ENCODE measurements at places on chromosomes 1 and 21.

DNA sequence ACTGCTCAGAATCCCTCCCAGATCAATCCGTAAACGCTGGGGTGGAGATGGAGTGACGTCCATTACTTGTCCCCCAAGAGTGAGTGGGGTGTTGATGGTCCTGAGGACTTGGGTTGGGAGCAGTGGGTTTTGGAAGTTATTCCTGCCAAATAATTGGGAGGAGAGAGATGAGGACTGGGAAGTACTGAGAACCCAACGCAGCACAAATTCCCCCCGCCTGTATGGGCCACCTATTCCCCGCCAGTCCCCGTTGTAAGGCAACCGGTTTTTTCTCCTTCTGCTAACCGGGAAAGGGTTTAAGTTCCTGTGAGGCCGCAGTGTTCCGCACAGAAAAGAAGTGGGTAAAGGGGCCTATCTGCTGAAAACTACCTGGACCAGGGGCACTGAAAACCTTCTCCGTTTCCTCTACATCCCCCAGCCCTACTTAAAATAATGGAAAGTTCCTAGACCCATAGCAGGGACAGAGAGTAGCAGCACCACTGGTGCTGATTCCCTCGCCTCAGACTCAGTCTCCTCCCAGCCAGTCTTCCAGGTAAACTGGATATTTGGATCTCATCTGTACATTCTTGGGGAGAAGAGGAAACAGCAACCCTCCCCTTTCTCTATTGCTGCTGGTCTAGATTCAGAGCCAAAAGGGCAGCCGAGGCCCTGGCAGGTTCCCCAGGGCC lies 738 bp downstream of the LURAP1 start:
- no peak for DNase-seq

GRCh38 chr1:168229893-168230292 lies 4.1 kb downstream of the SFT2D2 start:
- DNase-seq: no peak

- DNase-seq: no peak
These were observed 29.6 kb upstream of the SLC6A9 start for GRCh38 chr1:44060830-44061267.

GRCh38 chr1:9093581-9093980 lies 24.1 kb upstream of the SLC2A5 start:
- DNase-seq: no peak

DNA sequence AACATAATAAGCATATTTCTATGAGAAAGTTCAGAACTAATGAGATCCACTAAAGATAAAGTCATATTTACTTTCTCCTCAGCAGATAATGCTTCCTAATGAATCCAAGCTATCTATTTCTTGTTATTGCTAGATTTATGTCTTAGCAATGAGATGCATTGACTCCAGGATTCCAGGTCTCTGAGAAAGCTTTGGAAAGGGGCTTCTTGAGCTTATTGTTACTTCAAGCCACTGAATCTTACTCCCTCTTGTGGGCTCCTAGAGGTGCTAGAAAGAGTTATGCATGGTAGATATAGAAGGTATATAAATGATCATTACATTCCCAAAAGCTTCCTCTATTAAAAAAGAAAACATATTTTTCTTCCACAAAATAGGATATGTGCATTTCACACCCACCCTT lies 246.4 kb upstream of the ADAMTS5 start:
- DNase-seq: no peak

GRCh38 chr1:153680120-153680403 lies 1.6 kb downstream of the NPR1 start:
- no peak for DNase-seq

- DNase-seq: no peak
These were observed 1.9 kb upstream of the TUT4 start for GRCh38 chr1:52554756-52555155.

GRCh38 chr1:212285685-212286555 lies 710 bp downstream of the PPP2R5A start:
- no peak for DNase-seq

DNA sequence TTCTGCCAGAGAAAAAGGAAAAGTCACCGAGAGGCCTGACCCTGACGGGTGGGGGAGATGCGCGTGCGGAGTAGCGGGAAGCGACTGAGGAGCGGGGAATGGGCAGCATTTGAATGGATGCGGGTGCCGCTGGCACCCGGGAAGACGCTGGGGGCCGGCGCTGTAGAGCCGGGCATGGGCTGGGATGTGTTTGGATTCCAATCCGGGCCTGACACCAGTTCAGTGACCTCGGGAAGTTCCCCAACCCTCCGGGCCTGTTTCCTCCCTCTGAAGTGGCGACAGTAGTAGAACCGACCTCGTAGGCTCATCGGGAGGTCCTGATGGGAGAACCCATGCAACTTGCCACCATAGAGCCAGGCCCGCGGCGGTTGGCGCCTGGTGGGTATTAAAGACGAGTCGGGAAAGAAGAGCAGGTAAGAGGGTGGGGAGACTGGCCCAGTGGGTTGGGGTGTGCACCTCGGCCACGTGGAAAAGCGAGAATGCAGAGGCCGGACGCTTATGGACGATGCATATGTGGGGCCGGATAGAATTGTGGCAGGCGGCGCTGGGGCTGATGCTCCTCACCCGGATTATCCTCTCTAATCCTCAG lies 642 bp upstream of the SLC16A1 start:
- peak; percentile 89 for DNase-seq

DNA sequence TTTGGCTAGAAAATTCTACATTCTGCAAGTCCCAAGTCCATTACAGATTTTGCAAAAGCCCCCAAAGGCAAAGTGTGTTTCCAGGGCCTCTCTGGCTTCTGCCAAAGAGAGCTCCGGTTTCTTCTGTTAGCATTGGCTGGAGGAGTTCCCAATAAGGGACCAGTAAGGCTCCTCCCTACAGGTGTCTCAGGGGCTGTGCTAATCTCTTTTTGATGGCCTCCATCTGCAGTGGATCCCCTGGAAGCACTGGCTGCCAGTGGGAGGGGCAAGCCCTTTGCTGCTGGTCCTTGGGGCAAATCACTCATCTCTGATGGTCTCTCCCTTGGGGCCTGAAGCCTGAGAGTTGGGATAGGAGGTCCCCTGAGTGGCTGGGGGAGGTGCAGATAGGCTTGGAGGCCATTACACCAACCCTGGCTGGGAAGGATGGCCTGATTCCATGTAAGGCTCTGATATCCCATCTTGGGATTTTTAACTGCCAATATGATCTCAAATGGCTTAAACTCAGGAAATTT lies 89.1 kb upstream of the USP24 start:
- no peak for DNase-seq

DNA sequence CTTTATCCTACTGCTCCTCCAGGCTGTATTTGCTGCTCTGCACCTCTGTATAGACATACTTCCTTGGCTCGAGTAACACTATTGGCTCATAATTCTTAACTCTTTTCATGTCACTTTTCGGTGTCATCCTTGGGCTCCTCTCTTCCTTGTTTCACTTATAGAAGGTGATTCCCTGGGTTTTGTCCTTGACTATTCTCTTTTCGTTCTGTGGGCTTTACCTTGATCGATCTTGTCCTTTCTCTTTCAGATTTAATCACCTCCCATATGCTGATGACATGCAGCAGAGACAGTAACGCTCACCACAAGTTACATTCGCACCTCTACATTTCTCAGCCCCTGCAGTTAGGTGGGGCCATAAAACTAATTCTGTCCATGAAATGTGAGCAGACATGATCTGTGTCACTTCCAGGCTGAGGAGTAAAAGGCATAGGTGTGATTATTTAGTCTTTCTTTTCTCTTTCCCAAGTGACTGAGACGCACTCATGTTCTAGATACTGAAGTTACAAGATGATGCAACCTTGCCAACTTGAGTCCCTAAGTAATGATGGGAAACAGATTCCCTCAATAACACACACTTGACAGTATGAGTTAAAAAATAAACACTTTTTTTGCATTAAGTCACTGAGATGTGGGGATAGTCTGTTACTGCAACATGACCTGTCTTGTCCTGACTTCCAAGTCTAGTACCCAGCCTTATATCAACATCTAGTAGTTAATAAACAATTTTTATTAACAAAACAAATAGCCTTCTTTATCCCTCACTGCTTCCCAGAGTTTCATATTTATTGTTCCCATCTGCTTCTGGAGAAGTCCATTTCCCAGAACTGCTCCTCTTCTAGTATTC lies 49.9 kb upstream of the HAO2 start:
- DNase-seq: no peak

GRCh38 chr1:166859597-166859996 lies 16.5 kb downstream of the TADA1 start:
- no peak for DNase-seq

DNA sequence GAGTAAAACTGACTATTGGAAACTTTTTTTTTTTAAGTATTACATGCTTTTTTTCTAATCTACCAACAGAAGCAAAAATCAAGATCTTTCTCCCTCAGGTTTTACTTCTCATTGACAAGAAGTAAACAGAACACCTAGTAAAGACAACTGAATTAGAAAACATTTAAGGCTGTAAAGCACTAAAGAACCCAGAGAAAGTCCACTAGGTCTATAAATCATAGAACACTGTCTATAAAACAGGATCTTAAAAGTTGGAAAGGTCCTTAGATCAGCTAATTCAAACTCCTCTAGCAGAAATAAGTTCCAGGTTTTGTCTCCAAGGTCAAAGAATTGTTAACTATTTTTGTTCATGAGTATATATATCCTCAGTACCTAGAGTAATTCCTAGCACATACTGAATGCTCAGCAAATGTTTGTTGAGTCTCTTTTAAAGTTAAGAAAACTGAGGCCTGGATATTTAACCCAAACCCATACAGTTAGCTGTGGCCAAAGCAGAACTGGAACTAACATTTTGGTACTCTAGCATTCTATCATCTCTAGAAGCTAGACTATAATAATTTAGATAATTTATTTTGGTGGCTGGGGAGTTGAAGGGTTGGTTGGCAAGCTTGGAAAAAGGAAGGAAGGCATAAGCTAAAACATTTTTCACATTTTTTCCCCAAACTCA lies 3.0 kb downstream of the EPS15 start:
- no peak for DNase-seq

DNA sequence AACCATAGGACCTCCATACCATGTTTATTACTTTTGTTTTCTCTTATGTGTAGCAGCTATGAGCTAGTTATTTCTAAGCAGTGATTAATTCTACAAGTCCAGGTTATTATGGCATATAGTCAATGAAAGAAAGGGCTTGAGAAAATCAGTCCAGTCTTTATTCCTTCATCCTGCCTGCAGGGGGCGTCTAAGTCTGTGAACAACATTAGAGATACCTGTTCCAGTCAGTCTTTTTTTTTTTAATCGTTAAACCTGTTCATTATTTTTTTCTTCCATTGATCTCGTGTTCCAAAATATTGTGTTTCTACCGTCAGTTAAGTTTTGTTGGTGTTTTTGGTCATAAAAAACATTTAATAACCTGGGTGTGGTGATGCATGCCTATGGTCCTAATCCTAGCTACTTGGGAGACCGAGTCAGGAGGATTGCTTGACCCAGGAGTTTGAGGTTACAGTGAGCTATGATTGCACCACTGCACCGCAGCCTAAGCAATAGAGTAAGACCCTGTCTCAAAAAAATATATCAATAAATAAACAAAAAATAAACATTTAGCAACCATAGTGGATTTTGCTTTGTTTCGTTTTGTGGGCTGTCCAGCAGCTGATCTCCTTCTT lies 29.4 kb upstream of the CD2 start:
- DNase-seq: no peak
